NCI-H1436 treated with DMSO at 0.1 percent for 48 hours (cell line): ENCODE measurements at places on chromosomes 5 and 9.

- DNase-seq, result no peak
These were observed 72.9 kb downstream of the IQGAP2 start for GRCh38 chr5:76475936-76476335.

DNA sequence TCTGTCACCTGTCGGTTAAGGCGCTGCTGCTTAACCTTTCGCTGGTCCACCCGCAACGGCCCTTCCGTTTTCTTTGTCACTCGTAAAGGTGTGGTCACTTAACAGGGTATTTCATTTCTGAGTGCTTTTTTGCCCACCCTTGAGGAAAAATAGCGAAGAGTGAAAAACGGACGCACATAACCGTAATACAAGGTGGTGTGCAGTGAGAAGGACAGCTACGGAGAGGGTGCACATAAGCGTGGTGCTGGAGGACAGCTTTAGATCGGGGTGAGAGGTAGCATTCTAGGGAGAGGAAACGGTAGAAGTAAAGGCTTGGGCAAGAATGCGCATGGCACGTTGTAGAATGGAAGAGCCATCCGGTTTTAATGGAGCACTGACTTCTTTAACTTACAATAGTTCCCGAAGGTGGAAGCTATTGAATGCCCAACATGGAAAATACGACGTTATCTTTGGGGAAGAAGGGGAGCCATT is 761 bp downstream of the CCT5 start:
- no peak for DNase-seq

- no peak for DNase-seq
These were observed 33.1 kb downstream of the NSUN2 start for GRCh38 chr5:6599739-6600138.

- no peak for DNase-seq
These were observed 75.4 kb upstream of the CPLX2 start for GRCh38 chr5:175795959-175796358.

DNA sequence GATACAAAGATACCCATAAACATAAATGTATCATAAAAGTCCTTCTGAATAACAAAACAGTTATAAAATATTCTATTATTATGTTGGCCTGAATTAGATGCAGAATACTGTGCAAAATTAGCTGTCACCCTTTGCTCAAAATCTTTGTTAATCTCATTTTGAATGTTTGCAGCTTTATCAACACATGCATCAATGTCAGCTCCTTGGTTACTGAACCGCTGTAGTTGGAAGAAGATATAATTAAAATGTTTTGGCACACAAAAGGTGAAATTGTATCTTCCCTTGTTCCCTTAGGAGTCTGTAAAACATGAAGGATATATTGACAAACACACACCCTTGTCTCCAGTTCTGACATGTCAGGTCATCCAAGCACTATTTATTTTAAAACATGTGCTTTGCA is 146.3 kb upstream of the POU5F2 start:
- no peak for DNase-seq

GRCh38 chr9:118533101-118533500 is 828.9 kb downstream of the TLR4 start:
- no peak for DNase-seq

GRCh38 chr5:132480042-132480441 is 10.5 kb downstream of the IRF1 start:
- no peak for DNase-seq

DNA sequence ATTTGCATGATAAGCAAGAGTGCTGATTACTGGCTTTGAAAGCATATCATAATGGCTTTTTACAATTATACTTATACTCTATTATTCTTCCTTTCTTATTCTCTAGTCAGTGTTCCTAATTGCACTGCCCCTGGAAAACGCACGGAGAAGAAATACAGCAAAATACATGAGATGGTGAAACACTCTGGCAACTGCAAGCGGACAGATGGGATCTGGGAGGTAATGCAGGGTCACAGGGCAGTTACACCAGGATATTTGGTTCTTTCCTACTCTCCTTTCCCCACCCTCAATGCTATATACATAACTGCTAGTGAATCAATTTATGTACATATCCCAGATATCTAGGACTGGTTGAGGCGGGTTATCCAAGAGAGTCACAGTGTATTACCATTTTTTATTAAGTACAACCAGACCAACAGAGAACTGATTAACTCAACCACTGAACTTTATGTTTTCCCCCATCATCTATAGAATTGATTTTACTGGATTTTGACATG is 423.7 kb downstream of the ZSWIM6 start:
- DNase-seq, result no peak

- no peak for DNase-seq
These were observed 85.5 kb upstream of the CTSL start for GRCh38 chr9:87640385-87640795.

GRCh38 chr5:96143450-96143849 is 181.8 kb upstream of the ELL2 start:
- no peak for DNase-seq

DNA sequence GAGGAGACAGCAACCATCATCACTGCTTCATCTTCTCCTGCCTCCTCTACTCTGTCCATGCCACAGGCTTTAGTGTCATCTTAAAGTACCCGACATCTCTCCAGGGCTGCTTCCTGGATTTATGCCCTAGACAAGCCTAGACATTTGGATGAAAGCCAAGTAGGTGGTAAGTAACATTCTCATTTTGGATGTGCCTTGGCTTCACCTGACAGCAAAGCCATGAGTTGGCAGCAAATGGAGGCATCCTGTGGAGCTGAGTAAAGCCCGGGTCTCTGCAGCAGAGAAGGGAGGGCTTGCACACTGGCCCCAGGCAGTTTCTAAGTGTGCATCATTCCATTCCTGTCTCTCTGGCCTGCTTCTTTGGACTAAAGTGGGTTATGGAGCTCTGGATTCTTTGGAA is 299.1 kb downstream of the DMAC1 start:
- DNase-seq, result no peak

GRCh38 chr9:133539991-133540697 is 5.6 kb downstream of the ADAMTSL2 start:
- DNase-seq, result no peak

GRCh38 chr5:150556859-150557508 is 49.1 kb downstream of the NDST1 start:
- no peak for DNase-seq

DNA sequence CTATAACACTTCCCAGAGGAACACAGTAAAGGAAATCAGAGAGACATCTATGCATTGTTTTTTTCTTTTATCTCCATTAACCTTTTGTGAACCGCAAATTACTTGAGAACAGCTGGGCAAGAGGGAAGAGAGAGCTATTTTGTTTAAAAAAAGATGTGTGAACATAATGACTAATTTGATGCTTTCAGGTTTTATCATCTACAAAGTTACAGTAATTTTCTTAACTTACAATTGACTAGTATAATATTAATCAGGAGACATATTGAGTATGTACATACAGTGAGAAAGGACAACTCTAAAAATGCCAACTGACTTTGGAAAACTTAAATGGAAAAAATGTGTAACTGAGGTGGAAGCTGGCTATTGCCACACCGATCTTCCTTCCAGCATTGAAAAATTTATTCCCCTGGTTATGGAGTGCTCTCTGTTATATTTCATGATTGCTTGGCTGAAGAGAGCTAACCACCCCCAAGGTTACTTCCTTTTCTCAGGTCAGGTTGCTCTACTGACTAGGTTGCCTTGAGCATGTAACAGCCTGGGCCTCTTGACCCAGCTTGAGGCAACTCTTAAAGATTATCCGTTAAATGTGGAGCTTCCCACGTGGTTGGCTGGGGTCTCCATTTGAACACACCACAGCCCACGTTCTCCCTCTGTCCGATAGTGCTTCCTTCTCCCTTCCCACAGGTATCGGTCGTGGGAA is 62.6 kb upstream of the C6 start:
- no peak for DNase-seq

- DNase-seq, result no peak
These were observed 117.1 kb upstream of the WWC1 start for GRCh38 chr5:168174376-168174775.

DNA sequence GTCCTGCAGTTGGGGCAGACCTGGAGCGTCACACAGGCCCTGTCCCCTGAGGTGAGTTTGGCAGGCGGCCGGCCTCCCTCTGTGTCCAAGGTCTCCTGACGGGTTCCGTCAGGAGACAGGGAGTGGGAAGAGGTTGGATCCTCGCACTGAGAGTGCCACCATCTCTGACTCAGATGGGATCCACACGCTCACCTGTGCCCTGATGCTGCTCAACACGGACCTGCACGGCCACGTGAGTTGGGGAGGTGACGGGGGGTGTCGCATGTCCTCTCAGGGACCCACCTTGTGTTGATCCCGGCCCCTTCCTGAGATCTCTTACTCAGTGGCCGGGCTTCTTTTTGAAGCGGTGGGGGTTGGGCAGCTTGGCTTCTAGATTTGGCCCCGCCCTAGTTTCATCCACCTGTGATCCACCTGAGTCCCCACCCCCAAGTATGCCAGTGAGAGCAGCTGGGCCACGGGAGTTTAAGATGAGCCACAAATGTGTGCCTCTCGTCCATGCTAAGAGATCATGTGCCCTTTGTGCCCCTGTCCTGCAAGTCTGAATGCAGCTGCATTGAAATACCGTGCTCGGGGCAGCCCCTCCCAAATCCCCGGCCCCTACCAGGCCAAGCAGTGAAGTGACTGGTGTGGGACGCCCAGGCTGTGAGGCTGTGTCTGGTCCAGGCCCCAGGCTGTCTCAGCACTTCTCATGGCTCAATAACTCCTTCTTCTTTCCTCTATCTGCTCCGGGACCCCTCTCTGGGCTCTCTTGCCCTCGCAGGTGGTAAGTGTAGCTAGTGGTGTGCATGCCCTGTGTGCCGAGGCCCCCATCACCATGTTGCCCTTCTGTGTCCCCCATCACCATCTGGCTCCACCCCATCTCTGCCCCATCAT is 27.2 kb downstream of the PSD2 start:
- no peak for DNase-seq

- DNase-seq, result no peak
These were observed 1.4 kb downstream of the ALAD start for GRCh38 chr9:113399646-113400200.

DNA sequence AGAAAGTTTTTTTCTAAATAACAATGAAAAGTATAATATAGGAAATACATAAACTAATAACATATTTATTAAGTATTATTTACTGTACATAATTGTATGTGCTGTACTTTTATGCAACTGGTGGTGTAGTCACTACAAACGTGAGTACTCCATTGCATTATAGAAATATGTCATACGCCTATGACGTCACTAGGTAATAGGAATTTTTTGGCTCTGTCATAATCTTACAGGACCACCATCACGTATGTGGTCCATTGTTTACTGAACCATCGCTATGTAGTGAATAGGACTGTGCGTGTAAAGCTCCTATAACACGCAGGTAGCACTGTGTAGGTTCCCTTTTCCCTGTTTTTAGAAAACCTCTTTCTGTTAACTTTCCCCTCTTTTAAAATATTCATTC is 255.0 kb downstream of the SH3GL2 start:
- no peak for DNase-seq

DNA sequence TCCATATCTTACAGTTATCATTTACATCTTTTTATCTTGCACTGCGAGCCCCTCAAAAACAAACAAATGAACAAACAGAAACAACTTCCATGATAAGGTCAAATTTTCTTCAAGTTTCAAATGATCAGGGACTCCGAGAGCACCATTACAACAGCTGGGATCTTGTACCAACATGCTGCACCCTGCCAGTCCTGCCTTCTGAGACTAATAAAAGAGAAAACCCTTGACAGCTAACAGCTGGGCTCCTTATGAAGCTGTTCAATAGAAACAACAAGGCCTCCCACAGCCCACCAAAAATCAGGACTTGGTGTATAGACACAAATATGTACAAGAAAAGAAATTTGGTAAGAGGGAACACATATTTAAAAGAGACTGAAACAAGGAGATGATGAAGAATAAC is 985.3 kb upstream of the DMAC1 start:
- DNase-seq, result no peak

DNA sequence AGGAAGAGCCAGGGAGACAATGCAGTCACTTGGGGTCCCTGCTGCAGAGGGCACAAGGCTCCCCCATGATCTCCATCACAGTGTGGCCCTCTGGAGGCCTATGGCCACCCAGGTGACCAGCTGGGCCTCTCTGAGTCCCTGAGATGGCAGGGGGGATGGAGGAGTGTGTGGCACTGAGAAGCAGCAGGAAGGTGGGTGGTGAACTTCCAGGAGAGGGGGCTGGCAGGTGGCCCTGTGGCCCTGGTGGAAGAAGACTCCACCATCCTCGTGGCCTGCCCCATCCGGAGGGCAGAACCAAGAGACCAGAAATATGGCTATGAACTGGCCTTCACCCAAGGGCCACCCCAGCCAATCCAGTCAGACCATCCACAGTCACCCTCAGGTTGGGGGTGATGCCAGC is 31.7 kb upstream of the AFAP1L1 start:
- DNase-seq, result no peak

DNA sequence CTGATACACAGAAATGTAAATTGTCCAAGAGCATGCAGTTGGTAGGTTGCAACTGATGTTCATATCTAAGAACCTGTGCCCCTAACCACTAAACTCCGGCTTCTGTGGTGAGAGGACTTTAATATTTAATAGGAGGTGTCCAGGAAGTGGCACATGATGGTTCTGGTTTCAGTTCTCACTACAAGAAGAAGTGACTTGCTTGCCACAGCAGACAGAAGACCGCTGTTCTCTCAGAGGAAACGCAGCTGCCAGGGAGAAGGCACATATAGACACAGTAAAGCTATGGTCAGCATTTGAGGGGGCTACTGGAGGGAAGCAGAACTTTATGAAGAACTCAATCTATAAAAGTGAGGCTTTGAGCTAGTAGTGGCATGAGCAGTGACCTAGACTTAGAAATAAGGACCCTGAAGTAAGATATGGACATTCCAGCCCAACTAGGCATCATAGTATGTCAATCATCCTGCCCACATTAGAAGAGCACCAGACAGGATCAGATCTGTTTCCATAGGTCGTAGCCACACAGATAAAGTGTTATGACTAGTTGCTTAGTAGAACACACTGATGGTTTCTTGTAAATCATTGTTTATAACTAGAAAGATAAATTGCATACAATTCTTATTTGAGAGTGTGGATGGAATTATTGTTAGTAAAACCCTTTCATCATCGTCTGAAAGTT is 36.4 kb upstream of the DAB2 start:
- DNase-seq, result no peak

DNA sequence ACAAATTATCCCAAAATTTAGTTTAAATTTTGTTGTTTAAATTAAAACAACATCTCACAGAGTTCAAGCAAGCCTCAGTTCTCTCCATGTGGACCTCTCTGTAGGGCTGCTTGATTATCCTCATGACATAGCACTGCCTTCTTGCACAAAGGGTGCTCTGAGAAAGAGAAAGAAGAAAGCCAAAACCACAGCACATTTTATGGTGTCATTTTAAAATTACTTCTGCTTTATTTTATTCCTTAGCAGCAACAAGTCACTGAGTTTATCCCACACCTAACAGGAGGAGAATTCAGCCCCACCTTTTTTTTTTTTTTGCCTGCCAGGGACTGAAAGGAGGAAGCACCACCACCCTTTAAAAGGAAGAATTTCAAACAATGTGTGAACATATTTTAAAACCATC is 12.8 kb upstream of the KCNV2 start:
- no peak for DNase-seq

GRCh38 chr5:125049721-125050702 is 303.6 kb upstream of the ZNF608 start:
- no peak for DNase-seq
